ENCODE measurements at places on chromosomes 3 and 15.

DNA sequence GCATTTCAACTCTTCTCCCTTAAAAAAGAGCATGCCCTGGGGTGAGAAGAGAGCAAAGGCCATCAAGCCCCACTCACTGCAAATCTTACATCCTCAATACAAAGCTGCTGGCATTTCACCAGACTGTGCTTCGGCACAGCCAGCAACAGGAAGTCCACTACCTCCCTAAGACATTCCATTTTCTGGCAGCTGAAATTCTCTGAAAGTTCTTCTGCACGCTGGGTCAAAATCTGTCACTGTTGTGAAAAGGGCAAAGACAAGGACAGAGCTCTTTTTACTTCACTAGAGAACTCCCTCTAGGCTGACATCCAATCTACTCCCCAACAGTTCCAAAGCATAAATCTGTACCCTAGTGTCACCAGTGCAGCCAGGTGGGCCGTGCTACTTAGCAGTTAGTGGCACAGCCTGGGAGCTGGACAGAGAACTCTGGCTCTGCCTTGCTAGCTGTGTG lies 6.3 kb downstream of the MTMR10 start:
- DNase-seq, result no peak

GRCh38 chr3:174651951-174652350 lies 207.2 kb upstream of the NAALADL2 start:
- no peak for DNase-seq

DNA sequence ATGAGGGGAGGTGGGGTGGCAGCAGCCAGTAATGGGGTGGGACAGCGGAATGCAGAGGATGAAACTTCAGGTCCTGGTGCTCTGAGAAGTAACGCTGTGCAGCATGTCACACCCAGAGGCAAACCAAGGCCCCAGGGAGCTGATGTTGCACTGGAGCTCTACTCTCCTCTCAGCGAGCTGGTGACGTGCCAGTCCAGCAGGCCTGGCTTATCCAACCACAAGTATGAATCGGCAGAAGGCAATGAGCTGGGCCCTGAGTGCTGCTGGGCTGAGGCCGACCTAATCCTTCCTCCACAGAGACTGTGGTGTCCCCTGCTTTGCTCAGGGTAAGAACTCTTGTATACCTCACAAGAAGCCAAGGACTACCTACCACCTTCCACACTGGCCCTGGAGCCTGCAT lies 30.5 kb downstream of the CD86 start:
- DNase-seq, result no peak

DNA sequence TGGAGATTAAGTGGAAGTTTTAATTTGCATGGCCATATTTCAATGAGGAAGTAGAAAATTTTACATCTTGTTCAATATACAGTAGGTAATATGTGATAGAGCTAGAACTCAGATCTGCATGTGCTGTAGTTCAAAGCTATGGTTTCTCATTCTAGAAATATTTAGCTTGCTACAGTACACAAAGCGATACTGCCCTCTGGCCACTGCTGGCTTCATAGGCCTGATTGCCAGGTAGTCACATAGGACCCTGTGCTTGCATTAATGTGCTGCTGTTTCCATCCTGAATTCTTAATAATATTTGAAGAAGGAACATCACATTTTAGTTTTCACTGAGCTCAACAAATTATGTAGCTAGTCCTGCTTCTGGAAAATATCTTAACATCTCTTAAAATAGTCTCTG lies 87.0 kb downstream of the PLSCR2 start:
- DNase-seq, result no peak

DNA sequence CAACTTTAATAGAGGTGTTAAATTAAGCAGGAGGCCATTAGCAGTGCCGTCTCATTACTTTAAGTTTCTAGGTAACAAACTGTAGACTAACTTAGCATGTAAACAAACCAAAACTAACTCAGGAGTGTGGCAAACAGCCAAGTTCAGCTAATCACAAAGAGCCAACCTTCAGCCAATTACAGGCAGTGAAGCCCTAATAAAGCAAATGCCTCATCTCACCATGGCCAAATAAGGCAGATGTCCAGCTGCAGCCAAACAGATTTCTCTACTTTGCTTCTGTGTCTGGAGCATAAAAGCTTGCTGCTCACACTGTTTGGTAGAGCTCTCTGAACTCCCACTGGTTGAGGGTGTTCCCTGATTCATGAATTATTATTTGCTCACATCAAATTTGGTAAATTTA lies 835.4 kb upstream of the GBE1 start:
- no peak for DNase-seq
